Mucosa of descending colon (tissue), 3 donors: ENCODE measurements at places on chromosomes 5 and 9. TPM values are rescaled to one million over a fixed set of nuclear protein-coding genes. Genes with fewer than 3 reads are reported as not detected.

The SNX18 gene
- total RNA-seq = 28.9 TPM

The DOCK2 gene
- total RNA-seq = 20.1 TPM

The IL5 gene
- not detected for total RNA-seq

The TAS2R1 gene
- total RNA-seq = not detected

The PCDHB12 gene
- 0.52 TPM for total RNA-seq

The RGS7BP gene
- total RNA-seq = 0.38 TPM

The RBM27 gene
- total RNA-seq = 14.2 TPM

The SHC3 gene
- total RNA-seq = 4.8 TPM

The ATOSB gene
- 32.3 TPM for total RNA-seq

The PCDHA5 gene
- total RNA-seq = 0.35 TPM

The MARCHF11 gene
- not detected for total RNA-seq

The ATP10B gene
- 211 TPM for total RNA-seq

The TRPM6 gene
- 45.9 TPM for total RNA-seq

The WNK2 gene
- 201 TPM for total RNA-seq

The UBLCP1 gene
- total RNA-seq = 17.7 TPM

The SPINK7 gene
- not detected for total RNA-seq

The GABRP gene
- 0.09 TPM for total RNA-seq

The IGFBPL1 gene
- not detected for total RNA-seq

The HIGD2A gene
- 198 TPM for total RNA-seq

The FAF2 gene
- 33.1 TPM for total RNA-seq

The ZNF658 gene
- total RNA-seq = 3.5 TPM

The LCP2 gene
- total RNA-seq = 24.5 TPM

The FREM1 gene
- 21.2 TPM for total RNA-seq

The PCDHA13 gene
- total RNA-seq = 0.23 TPM

The NR2F1 gene
- total RNA-seq = 9.1 TPM
